ENCODE measurements at places on chromosomes 12 and 14. TPM values are rescaled to one million over a fixed set of nuclear protein-coding genes. Genes with fewer than 3 reads are reported as not detected.
A peak's percentile ranks its signal among the peaks of the same experiment; 100 is the strongest.

Gene POLE2
- total RNA-seq = 33.6 TPM

Gene KNTC1
- 85.9 TPM for total RNA-seq

Gene STX2
- 14.0 TPM for total RNA-seq

Gene USP44
- total RNA-seq = 21.9 TPM

Gene CLEC9A
- not detected for total RNA-seq

Gene DHRS2
- 10.4 TPM for total RNA-seq

Gene ITGA7
- 3.3 TPM for total RNA-seq

Gene BCAT1
- total RNA-seq = 59.6 TPM

Gene BCL2L14
- 3.1 TPM for total RNA-seq

Gene PPP4R4
- total RNA-seq = 2.0 TPM

- DNase-seq = no peak
Measured at GRCh38 chr14:95424529-95424928, 91.9 kb downstream of the SYNE3 start.

DNA sequence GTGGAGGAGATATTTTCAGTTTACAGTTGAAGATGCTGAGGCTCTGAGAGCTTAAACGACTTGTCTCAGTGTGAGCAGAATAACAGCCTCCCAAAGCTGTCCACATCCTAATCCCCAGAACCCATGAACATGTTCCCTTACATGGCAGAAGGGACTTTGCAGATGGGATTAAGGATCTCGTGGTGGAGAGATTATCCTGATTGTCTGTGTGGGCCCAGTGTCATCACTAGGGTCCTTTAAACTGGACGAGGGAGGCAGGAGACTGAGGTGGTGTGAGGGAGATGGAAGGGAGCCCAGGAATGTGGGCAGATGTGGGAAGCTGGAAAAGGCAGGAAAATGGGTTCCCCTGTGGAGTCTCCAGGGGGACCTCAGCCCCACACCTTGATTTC is 9.6 kb upstream of the KRT80 start:
- no peak for DNase-seq

- no peak for DNase-seq
Measured at GRCh38 chr12:13258197-13258596, 61.7 kb downstream of the EMP1 start.

- DNase-seq = no peak
Measured at GRCh38 chr12:74915718-74916117, 293.9 kb downstream of the KCNC2 start.

DNA sequence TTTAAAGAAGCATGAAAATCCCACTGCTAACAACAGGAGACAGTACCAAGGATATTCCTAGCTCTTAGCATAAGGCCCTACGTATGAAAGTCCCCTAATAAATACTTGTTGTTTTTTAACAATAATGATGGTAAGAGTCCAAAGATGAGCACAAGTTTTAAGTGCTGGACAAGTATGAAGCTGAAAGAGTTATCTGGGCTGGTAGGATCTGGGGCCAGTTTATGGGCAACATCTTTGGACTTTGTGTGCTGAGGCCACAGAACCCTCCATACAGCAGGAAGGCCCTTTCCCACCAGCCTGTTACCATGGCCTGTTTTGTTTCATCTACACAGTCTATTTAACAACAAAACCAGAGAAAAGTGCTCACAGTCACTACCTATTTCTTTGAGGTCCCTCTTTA is 12.5 kb upstream of the PLXNC1 start:
- DNase-seq = no peak

DNA sequence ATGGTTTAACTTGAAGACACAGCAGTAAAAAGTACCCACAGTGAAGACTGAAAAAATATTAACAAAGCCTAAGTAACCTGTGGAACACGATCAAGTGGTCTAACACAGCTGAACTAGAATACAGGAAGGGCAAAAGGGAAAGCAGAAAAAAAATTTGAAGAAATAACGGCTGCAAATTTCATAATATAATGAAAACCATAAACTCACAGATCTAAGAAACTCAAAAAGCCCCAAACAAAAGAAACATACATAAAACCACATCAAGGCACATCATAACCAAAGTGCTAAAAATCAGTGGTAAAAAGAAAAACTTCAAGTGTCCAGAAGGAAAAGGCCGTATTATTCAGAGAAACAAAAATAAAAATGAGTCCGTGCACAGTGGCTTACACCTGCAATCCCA is 30.9 kb downstream of the SPPL3 start:
- DNase-seq = no peak

DNA sequence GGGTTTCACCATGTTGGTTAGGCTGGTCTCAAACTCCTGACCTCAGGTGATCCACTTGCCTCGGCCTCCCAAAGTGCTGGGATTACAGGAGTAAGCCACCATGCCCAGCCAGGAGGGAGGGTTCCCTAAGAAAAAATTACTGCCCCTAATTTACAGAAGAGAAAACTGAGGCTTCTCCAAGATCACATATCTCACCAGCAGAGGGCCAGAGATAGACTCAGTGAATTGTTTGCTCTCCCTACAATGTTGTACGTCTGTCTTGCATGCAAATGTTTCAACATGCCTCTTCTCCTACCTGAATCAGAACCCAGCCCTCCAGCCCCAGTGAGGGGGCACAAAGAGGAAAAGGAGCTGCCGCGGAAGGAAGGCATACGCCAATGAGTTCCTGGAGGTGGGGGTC is 48.3 kb upstream of the TMEM263 start:
- DNase-seq = no peak

DNA sequence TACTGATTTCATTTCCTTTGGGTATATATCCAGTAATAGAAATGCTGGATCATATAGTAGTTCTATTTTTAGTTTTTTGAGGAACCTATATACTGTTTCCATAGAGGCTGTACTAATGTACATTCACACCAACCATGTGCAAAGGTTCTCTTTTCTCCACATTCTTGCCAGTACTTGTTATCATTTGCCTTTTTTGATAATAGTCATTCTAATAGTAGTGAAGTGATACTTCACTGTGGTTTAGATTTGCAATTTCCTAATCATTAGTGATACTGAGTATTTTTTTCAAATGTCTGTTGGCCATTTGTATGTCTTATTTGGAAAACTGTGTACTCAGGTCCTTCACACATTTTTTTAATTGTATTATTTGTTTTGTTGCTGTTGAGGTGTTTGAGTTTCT is 148.2 kb upstream of the NAV3 start:
- no peak for DNase-seq

- DNase-seq = no peak
Measured at GRCh38 chr14:64610049-64610746, 60.4 kb downstream of the PPP1R36 start.

DNA sequence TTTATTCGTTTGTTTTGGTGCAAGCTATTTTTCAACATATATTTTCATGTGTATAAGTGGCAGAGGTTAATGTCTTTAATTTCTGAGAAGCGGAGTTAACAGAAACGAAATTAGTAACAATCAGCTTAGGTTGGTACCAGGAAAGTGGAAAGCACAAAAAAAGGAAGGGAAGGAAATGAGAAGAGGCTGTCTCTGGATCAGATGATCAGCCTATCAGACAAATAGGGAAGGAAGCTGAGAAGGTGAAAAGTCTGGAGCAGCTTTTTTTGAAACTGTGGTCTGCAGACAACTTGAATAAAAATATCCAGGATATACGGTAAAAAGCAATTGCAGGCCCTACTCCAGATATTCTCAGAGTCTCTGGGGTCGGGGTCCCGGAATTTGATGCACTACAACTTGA is 265.0 kb downstream of the SSPN start:
- no peak for DNase-seq

DNA sequence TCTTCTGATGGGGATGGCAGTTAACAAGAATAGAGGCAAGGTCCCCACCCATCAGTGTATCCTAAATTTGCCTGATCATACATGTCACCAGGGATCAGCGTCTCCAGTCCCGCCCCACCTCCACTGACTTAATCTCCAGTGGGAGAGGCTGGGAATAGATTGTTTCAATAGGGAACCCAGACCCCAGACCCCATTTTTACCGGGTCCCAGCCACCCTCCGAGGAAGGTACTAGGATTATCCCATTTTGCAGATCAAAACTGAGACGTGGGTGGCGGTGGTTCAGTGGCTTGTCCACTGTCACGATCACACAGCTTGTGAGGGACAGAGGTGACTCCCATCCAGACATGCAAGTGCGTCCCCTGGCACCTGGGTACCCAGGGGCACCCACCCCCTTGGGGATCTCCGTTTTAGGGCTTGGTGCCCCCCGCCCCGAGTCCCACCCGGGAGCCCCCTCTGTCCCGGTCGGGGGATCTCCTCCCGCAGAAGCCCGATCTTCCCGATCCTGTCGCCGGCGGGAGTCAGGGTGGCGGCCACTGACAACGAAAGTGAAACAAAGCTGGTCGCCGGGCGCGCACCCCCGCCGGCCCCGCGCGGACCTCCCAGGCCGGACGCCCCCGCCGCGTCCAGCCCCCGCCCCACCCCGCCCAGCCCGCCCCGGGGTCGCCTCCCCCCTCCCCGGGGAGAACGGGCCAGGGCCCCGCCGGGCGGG is 523 bp downstream of the WSB2 start:
- peak; percentile 42 for DNase-seq

DNA sequence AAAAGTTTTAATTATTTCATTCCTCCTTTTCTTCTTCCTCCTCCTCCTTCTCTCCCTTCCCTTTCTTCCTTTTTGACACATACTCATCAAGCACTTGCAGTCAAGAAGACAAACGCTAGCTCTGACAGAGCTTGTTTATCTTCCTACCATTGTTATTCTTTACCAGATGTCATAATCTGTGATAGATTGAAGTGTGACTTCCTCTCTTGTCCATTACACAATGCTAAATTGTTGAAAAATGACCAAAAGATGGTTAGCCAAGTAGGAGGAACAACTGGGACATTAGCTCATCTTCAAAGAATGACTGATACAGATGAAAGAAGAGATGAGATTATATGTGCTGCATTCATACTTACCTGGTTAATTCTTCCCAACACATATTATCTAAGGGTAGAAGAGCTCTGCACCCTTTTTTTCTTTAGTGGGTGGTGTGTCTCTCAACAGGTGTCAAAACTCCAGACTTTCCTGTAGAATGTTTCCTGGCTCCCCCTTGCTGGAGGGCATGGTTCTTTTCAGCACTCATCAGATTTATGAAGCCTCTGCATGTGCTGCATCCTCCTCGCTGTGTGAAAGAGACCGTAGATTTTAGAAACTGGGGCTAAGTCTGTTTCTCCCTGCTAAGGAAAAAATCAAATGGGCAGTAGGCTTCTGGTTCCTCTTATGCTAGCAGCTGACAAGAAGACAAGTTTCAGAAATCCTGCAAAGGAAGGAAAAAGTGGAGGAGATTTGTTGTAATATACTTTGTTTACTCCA is 147.1 kb downstream of the TMX1 start:
- DNase-seq = no peak

GRCh38 chr14:75626396-75626795 is 34.3 kb downstream of the ERG28 start:
- DNase-seq = no peak

DNA sequence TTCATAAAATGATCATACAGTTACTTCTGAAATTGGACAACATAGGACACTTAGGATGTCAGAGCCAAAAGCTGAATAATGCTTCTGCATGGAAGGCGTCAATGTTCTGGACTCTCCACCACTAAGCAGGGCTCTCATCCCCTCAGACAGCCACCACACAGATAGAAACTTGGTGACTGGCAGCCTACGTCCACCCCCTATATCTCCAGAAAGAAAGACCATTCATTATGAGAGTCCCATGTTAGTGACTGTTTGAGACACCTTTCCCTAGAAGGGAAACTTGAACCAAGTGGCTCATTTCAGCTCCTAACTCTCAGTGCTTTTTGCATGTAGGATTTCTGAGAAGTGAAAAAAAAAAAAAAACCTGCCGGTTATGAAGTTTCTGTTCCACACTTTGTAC is 251.0 kb upstream of the FKBP4 start:
- no peak for DNase-seq

- DNase-seq = no peak
Measured at GRCh38 chr14:31935391-31935790, 141.7 kb upstream of the ARHGAP5 start.

DNA sequence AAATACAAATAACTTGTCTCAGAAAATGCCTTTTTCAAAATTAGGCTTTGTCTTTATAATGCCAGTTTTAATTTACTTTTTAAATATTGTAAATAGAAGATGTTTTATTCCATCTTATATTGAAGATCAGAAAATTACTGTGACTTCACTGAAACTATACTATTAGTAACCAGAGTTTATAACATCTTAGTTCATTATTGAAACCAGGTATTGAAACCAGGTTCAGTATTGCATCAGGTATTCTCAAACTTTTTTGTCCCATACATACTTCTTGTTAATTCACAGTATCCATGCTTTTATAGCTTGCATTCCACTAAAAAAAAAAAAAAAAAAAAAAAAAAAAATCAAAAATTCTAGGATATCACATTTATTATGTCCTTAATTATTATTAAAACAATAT is 227.5 kb downstream of the GXYLT1 start:
- no peak for DNase-seq

DNA sequence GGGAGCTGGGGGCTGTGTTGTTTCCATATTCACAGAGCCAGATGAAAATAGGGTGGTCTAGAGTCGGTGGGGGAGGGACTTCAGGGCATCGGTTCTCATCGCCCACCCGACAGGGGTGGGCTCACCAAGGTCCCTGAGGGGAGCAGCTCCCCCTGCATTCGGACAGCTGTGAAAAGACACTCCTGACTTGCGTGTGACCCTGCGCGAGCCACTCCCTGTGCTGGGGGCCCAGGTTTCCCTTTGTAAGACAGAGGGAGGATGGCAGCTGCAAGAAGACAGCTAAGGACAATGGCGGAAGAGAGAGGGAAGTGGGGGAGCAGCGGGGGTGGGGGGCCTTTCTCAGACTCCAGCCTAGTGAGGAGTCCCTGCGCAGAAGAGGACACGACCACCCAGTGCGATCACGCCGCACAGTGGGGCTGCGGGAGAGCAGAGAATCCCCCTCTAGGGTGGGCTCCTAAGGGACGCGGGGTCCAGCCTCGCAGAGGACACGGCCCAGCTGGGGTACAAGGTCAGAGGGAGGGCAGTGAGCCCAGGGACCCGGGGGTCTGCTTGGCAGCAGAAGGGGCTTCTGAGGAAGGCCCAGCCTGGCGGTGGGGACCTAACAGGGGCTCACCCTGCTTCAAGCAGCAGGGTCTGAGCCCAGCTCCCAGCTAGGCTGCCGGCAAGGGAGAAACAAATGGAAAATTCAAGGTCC is 326.9 kb upstream of the DIO3 start:
- no peak for DNase-seq

DNA sequence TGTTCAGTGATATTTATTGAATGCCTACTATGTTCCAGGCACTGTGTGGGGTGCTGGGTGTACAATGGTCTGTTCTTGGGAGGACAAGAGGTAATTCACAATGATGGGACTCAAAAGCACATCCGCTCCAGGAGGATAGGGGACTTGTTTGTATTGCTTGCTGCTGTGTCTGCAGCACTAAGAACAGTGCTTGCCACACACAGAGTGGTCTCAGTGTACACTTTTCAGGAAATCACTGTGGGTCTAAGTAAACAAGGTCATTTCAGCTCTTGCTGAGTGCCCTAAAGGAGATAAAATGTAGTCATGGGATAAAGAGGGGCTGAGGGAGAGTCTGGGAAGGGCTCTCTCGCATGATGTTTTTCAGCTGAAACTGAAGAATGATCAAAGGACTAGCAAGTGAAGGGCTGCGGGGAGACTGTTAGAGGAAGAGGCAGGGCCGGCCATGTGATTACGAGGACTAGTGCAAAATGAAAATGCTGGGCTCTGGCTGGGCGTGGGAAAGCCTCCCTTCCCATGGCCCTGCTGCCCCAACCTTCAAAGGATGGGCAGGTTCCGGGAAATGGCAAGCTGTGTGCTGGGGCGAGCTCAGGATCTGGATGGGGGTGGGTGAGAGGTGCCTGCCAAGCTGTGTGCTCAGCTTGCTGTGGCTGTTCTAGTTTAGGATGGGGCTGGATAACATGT is 39.1 kb downstream of the ADCK1 start:
- DNase-seq = no peak
